ENCODE measurements at places on chromosomes 5 and 9. TPM values are rescaled to one million over a fixed set of nuclear protein-coding genes. Genes with fewer than 3 reads are reported as not detected.
A peak's percentile ranks its signal among the peaks of the same experiment; 100 is the strongest.

GRCh38 chr5:31487506-31487905, 44.4 kb downstream of the DROSHA start:
- DNase-seq = no peak

- no peak for DNase-seq
Observed at GRCh38 chr5:153135411-153135810, 355.1 kb upstream of the GRIA1 start.

- DNase-seq = peak; percentile 59
Observed at GRCh38 chr5:103232393-103232999, 26.1 kb upstream of the MACIR start.

FREM1 gene
- total RNA-seq = under 0.01 TPM

- DNase-seq = no peak
Observed at GRCh38 chr9:27037499-27037898, 32.0 kb upstream of the LRRC19 start.

GRCh38 chr5:180157866-180158265, 51.1 kb downstream of the RASGEF1C start:
- DNase-seq = no peak

DNA sequence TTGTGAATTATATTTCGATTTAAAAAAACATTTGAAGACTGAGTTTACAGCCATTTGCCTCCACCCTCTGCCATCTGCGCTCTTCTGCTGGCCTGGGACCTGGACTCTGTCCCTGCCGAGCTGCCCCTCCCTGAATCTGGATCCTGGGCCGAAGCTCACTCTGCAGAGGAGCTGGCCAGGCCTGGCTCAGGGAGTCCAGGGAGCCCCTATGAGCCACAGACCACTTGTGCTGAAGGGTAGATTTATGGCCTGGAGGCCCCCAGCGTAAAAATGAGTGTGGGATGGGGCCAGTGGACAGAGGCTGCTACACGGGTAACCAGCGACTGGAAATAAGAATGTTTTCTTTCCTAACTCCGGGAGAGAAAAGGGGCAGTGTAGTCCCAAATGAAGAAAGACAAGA, 129.8 kb downstream of the FGF18 start:
- no peak for DNase-seq

GRCh38 chr9:72882117-72882775, 70.6 kb downstream of the ALDH1A1 start:
- DNase-seq = no peak

DNA sequence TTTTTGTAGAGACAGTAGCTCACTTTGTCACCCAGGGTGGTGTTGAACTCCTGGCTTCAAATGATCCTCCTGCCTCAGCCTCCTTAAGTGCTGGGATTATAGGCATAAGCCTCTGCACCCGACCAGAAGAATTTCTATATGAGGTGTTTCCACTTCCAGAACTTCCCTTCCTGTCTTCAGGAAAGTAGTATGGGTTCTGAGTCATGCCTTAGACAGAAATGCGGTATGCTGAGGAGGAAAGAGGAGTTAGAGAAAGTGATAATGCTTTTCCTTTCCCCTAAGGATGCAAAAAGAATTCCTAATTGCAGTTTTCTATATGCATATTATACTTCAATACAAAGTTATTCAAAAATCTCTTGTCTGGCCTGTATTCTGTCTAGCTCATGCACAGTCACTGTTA, 16.4 kb upstream of the ADAMTSL1 start:
- DNase-seq = no peak

C9orf72 gene
- total RNA-seq = 2.4 TPM

F12 gene
- total RNA-seq = 52.9 TPM

RASGRF2 gene
- total RNA-seq = 10.3 TPM

All from HT-29 (cell line).